Stimulated activated CD4-positive, alpha-beta T cell treated with anti-CD3 and anti-CD28 coated beads, Interleukin-2, amount 100 ng/mL, for 48 hours (primary cell): ENCODE measurements at places on chromosomes 11 and 22.

- no peak for DNase-seq
Measured at GRCh38 chr22:35437049-35437448, 37.1 kb downstream of the MCM5 start.

DNA sequence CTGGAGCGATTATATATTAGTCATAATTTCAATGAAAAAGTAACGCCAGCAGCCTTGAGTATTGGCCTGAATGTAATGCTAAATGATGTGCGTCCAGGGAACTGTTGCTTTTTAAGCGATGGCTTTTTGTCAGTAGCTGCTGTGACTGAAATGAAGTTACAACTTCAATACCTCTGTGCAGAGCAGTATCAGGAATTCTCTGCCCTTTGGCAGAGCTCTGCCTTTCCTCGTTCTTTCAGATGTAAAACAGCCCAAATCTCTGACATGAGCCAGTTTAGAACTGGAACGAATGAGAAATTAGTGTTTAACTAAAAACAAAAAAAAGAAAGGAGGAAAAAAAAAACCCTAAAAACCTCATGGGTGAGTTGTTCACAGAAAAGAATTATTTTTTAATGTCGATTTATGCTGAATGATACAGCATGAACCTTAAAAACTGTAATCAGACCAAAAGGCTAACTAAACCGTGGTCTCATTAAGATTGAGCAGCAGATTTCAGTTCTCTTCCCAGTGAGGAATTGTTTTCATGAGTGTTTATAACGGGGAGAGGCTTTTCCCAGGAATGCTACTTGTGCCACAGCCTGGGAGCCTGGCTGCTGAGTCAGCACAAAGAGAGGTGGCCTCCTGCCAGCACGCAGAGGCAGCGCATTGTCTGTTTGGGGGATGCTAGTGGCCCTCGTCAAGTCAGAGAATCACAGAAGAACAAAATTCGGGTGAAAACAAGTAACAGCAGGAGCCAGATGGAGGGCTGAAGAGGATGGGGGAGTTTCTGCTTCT is 146.2 kb upstream of the RASSF10 start:
- no peak for DNase-seq

- no peak for DNase-seq
Measured at GRCh38 chr22:17198170-17199002, 20.8 kb downstream of the ADA2 start.

GRCh38 chr11:129598378-129598777 is 217.3 kb upstream of the TMEM45B start:
- no peak for DNase-seq

GRCh38 chr11:59839615-59840014 is 5.7 kb downstream of the CBLIF start:
- no peak for DNase-seq

GRCh38 chr11:131163613-131164012 is 206.8 kb upstream of the NTM start:
- no peak for DNase-seq

- DNase-seq = no peak
Measured at GRCh38 chr22:20903093-20903492, 14.1 kb upstream of the CRKL start.

DNA sequence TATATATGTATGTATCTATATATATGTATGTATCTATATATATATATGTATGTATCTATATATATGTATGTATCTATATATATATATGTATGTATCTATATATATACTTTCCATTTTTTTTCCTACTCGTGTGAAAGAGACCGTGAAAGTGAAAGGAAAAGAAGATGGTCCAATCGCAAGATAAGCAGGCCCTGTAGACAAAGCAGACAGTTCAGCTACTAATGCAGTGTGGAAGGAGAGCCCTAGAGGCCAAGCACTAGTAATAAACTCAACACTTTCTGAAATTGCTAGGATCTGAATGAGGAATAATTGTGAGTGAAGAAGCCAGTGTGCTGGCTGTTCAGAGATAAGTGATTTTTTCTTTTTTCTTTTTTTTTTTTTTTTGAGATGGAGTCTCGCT is 47.2 kb downstream of the MCHR1 start:
- no peak for DNase-seq

- no peak for DNase-seq
Measured at GRCh38 chr11:120717042-120717441, 205.5 kb downstream of the GRIK4 start.

GRCh38 chr11:134667505-134667904 is 255.5 kb upstream of the B3GAT1 start:
- no peak for DNase-seq

- no peak for DNase-seq
Measured at GRCh38 chr22:43296276-43296902, 46.8 kb downstream of the SCUBE1 start.

- no peak for DNase-seq
Measured at GRCh38 chr11:103872748-103873147, 163.7 kb upstream of the DDI1 start.

DNA sequence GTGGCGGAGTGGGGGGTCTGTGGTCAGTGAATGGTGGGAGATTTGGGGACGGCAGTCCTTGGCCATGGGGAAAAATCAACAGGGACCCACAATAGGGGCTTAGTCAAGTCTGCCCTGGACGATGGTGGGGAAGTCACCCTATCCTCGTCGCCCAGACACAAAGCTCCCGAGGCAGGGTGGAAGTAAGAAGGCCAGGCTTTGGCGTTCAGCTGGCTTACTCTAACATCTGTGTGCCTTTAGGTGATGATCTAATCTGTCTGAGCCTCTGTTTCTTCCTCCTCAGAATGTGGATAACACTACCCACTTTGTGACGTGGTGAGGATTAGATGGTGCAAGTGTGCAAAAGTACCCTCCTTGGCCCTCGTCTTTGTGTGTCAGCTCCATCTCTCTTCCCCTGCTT is 192.2 kb downstream of the ST3GAL4 start:
- no peak for DNase-seq

DNA sequence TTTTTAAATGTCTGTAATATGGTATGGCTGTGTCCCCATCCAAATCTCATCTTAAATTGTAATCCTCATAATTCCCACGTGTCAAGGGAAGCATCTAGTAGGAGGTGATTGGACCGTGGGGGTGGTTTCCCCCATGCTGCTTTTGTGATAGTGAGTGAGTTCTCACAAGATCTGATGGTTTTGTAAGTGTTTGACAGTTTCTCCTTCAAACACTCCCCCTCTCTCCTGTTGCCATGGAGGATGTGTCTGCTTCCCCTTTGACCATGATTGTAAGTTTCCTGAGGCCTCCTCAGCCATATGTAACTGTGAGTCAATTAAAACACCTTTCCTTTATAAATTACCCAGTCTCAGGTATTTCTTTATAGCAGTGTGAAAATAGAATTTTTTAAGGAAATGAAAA is 31.1 kb upstream of the CD44 start:
- DNase-seq = no peak

DNA sequence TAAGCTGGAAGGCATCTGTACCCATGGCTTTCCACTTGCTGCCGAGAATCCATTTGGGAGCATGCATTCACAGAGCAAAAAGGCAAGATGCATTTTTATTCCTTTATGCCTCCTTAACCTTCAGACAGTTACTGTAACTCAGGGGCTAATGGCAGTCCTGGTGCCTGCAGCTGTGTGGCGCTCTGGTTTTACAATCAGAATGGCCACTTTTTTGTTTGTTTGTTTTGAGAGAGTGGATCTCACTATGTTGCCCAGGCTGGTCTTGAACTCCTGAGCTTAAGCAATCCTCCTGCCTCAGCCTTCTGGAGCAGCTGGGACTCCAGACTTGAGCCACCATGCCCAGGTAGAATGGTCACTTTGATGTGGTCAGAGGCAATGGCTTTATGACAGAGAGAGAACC is 101.8 kb downstream of the NAV2 start:
- DNase-seq = no peak

DNA sequence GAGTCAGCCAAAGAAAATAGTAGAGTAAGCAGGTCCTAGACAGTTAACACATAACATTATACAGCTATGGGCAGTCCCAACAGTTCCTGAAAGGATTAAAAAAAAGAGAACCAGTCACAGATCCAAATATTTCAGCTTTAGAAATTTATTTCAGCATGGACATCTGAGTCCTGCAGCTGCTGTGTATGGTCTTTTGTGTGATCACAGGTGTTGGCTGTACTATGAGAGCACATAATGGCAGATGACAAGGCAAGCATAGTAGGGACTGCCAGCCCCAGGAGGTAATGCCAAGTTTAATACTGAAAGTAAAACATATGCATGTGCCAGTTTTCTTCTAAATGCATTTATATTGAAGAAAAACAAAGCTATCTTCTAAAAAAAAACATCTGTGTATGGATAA is 158.1 kb downstream of the GRIA4 start:
- no peak for DNase-seq

DNA sequence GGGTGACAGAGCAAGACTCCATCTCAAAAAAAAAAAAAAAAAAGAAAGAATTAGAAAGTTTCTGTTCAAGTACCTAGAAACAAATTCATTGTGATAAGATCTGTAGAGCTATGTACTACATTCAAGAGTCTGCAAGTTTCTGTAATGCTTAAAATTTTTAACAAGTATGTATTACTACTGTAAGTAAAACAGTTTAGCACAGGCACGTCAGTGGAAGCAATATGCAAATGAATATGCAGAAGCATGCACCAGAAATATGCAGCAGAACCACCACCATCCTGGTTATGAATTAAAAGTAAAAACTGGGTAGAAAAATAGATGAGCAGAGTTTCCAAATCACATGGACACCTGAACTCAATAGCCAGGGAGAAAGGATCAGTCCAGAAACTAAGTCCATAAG is 19.3 kb downstream of the SBF2 start:
- no peak for DNase-seq

- DNase-seq = no peak
Measured at GRCh38 chr11:24687531-24688147, 190.8 kb downstream of the LUZP2 start.

GRCh38 chr11:114326151-114326550 is 30.0 kb downstream of the NNMT start:
- no peak for DNase-seq

DNA sequence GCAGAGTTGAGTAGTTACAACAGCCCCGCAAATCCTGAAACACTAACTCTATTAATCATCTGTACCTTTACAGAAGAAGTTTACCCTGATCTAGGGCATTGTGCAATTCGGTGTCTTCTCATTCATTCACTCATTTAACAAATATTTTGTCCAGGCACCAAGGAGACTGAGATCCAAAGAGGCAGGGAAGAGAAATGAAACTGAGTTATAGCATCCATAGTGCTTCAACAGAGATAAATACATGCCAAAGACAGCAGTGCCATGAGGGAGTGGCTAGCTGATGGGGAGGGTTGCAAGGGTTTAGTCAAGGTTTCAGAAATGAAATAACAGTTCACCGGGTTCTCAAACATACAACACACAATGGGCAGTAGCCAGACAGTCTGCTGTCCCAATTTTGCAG is 40.2 kb upstream of the MTNR1B start:
- no peak for DNase-seq

DNA sequence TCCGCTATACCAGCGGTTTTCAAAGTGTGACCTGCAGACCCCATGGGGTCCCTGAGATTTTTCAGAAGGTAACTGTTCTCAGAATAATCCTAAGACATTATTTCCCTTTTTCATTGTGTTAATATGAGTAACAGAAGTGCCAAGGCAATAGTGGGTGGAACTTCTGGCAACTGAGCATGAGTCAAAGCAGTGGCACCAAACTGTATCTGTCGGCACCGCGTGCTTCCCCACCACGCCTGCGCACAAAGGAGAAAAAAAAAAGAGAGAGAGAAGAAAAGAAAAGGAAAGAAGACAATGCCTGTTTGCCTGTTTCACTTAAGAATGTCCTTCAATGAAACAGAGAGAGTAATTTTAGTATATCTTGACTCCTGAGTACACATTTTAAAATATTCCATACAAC is 679.9 kb downstream of the OPCML start:
- DNase-seq = no peak

DNA sequence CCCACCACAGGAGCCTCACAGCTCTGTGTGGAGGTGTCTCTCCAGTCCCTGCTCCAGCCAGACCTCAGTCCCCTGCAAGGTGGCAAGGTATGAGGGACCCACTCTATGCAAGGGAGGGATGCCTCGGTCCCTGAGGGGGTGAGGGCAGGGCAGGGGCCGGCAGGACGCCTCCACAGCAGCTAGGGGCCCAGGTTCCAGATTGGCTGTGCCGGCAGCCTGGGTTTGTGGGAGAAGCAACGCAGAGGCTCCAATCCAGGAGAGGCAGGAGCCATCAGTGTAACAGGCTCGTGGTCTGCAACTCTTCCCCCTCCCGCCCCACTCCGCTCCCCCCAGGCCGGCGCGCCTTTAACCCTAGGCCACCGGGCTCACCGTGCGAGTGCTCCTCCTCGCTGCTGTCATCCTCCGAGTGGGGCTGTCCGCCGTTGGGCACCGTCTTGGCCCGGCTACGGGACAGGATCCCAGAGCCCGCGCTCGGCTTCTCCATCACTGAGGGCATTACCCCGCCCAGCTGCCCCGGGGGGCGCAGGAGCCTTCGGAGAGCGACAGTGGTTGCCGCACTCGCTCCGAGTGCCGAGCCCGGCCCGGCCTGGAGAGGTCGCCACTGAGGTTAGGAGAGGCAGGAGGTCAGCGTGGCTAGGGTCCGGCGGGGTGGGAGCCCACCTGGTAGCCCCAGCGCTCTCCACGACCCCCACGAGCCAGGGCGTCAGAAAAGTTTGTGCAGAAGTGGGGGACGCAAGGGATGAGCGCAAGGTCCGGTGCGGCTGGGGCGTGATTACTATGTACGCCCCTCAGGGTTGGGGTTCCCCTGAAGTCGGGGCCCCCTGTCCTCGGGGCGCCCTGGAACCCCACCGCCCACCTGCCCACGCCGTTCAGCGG is 765 bp downstream of the RCOR2 start:
- DNase-seq = peak; percentile 30

- DNase-seq = no peak
Measured at GRCh38 chr11:105110688-105111030, 28.9 kb downstream of the CARD18 start.

DNA sequence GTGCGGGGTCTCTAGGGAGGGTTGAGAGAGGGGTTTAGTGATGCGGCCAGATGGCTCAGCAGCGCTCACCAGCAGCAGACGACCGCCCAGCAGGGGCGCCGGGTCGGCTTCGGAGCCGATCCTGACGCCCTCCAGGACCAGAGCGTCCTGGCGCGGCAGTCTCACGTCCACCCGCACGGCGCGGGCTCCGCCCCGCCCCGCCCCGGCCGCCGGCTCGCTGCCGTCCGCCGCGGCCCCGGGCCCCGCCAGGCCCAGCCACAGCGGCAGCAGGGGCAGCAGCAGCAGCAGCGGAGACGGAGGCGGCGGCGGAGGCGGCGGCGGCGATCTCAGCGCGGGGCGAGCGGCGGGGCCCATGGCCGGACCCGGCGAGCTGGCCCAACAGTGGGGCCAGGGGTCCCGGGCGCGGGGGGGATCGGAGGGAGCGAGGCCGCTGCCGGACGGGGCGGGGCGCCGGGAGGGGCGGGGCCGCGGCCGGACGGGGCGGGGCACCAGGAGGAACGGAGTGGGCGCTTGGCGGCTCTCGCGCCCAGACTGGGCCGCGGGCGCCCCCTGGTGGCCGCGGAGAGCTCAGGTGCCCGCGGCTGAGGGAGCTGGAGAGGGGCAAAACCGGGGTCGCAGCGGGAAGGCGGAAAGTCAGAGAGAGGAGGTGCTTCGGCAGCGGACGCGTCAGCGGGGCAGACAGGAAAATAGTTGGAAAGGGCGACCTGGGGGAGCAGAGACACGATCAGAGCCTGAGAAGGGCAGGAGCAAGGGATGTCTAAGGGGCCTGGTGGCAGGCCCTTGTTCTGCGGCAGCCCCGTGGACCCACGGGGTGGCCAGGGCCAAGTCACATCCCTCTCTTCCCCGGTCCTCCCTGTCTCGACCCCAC is at the start of gene RNF215:
TSS of gene RNF215 (minus strand) at position 452 of the 868 bp plus-strand sequence. CDS start at position 354, 98 bp downstream.
- peak; percentile 72 for DNase-seq

- no peak for DNase-seq
Measured at GRCh38 chr11:46036009-46036408, 85.2 kb downstream of the PHF21A start.
